Liver (tissue), 10 donors: ENCODE measurements at places on chromosomes 5 and 9. TPM values are rescaled to one million over a fixed set of nuclear protein-coding genes. Genes with fewer than 3 reads are reported as not detected.
A peak's percentile ranks its signal among the peaks of the same experiment; 100 is the strongest.

NR4A3 gene
- 0.09 TPM for total RNA-seq

BHMT gene
- 27.7 TPM for total RNA-seq

RANBP3L gene
- total RNA-seq: 9.2 TPM

FBN2 gene
- 4.1 TPM for total RNA-seq

SEMA4D gene
- 6.5 TPM for total RNA-seq

ESM1 gene
- 0.28 TPM for total RNA-seq

ZDHHC11 gene
- total RNA-seq: 3.2 TPM

PKD2L2 gene
- not detected for total RNA-seq

CTXN3 gene
- total RNA-seq: not detected

- no peak overlapping the region for H3K27ac ChIP-seq
- H3K36me3 ChIP-seq: no peaks in the 10 kb centered on the region
- H3K27me3 ChIP-seq: no peaks in the 10 kb centered on the region
- no peaks in the 10 kb centered on the region for H3K4me1 ChIP-seq
These were observed 102.0 kb upstream of the RAPGEF1 start for GRCh38 chr9:131841765-131842318.

- H3K27me3 ChIP-seq: no peaks in the 10 kb centered on the region
- H3K36me3 ChIP-seq: no peaks in the 10 kb centered on the region
- no peak for DNase-seq
These were observed 4.4 kb upstream of the TMEM268 start for GRCh38 chr9:114606597-114607207.

DNA sequence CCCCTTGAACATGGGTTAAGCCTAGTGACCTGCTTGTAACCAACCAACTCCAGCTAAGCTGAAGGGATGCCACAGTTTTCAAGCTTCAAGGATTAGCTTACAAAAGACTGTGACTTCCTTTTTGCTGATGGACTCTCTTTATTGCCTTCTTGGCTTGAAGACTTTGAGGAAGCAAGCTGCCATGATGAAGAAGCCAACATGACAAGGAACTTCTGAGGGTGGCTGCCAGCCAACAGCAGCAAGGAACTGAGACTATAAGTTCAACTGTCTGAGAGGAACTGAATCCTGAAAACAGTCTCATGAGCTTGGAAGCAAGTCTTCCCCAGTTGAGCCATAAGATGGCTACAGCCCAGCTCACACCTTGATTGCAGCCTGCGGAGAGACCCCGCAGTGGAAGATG is 116.1 kb upstream of the TAF11L2 start:
- no peak for DNase-seq
- no peaks in the 10 kb centered on the region for H3K36me3 ChIP-seq
- H3K27me3 ChIP-seq: no peaks in the 10 kb centered on the region
- H3K4me3 ChIP-seq: no peak overlapping the region
- no peak overlapping the region for H3K27ac ChIP-seq
- no peaks in the 10 kb centered on the region for H3K4me1 ChIP-seq

- no peaks in the 10 kb centered on the region for H3K36me3 ChIP-seq
- no peak overlapping the region for H3K4me3 ChIP-seq
- no peak overlapping the region for H3K27ac ChIP-seq
- peaks cover 3% of the 10 kb centered on the region for H3K27me3 ChIP-seq
- DNase-seq: no peak
- H3K4me1 ChIP-seq: no peaks in the 10 kb centered on the region
These were observed 1227.2 kb upstream of the WWC1 start for GRCh38 chr5:167064198-167064776.

- DNase-seq: no peak
- no peak overlapping the region for H3K4me3 ChIP-seq
- H3K4me1 ChIP-seq: no peaks in the 10 kb centered on the region
- H3K27me3 ChIP-seq: no peaks in the 10 kb centered on the region
- H3K36me3 ChIP-seq: peaks cover 9% of the 10 kb centered on the region
These were observed 23.1 kb downstream of the ANP32B start for GRCh38 chr9:98006127-98006796.

DNA sequence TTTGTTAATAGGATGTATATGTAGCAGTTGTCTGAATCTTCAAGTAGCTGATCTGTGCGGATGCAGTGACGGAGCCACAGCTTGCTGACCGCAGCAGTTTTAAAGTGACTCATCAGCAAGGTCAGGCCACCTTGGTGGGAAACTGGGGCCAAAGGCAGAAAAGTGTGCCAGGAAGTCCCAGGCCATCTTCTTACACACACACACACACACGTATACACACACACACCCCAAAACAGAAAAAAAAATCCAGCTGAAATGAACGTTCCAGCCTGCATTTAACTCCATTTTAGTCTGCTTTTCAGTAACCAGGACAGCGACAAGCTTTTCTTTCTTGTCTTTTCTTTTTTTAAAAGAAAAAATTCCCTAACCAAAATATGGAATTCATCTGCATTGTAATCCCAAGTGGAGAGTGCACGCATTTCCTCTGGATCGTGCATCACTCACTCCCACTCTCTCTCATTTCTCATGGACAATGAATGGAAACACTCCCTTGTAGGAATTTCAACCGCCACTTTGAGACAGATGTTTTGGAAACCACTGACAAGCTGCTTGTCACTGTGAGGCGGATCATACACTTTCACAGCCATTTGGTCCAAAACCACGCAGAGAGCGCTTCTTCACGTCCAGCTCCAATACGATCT is 103.9 kb downstream of the LHFPL2 start:
- no peak overlapping the region for H3K27ac ChIP-seq
- peaks cover 9% of the 10 kb centered on the region for H3K27me3 ChIP-seq
- DNase-seq: peak; percentile 30
- H3K36me3 ChIP-seq: no peaks in the 10 kb centered on the region

DNA sequence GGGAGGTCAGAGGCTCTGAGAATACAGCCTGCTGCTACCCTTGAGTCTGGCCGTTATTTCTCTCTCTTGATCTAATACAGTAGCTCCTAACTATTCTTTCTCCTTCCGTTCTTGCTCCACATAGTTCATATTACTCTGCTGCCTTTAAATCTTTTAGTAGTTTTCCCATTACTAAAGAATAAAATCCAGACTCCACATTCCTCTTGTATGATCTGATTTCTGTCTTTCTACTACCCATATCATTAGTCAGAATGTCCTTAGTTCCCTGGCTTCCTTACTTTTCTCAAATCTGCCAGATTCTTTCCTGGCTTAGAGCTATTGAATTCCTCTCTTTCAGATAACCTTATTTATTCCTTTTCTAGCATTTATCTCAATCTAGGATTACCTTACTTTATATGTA is 40.0 kb downstream of the MARCHF6 start:
- peaks cover 49% of the 10 kb centered on the region for H3K36me3 ChIP-seq
- H3K4me3 ChIP-seq: no peak overlapping the region
- no peaks in the 10 kb centered on the region for H3K4me1 ChIP-seq
- no peak for DNase-seq
- no peak overlapping the region for H3K27ac ChIP-seq

- H3K4me3 ChIP-seq: no peak overlapping the region
- H3K4me1 ChIP-seq: peaks cover 3% of the 10 kb centered on the region
- H3K27ac ChIP-seq: no peak overlapping the region
- no peak for DNase-seq
- no peaks in the 10 kb centered on the region for H3K36me3 ChIP-seq
These were observed 483.6 kb downstream of the GADD45G start for GRCh38 chr9:90088434-90088833.

- H3K4me3 ChIP-seq: no peak overlapping the region
- no peaks in the 10 kb centered on the region for H3K36me3 ChIP-seq
- H3K27ac ChIP-seq: no peak overlapping the region
- H3K27me3 ChIP-seq: no peaks in the 10 kb centered on the region
- DNase-seq: no peak
These were observed 235.7 kb downstream of the HTR1A start for GRCh38 chr5:63726496-63726895.

- no peak overlapping the region for H3K27ac ChIP-seq
- DNase-seq: no peak
- peaks cover 23% of the 10 kb centered on the region for H3K36me3 ChIP-seq
- H3K4me3 ChIP-seq: no peak overlapping the region
These were observed 12.5 kb upstream of the ZDHHC11 start for GRCh38 chr5:863244-863805.

DNA sequence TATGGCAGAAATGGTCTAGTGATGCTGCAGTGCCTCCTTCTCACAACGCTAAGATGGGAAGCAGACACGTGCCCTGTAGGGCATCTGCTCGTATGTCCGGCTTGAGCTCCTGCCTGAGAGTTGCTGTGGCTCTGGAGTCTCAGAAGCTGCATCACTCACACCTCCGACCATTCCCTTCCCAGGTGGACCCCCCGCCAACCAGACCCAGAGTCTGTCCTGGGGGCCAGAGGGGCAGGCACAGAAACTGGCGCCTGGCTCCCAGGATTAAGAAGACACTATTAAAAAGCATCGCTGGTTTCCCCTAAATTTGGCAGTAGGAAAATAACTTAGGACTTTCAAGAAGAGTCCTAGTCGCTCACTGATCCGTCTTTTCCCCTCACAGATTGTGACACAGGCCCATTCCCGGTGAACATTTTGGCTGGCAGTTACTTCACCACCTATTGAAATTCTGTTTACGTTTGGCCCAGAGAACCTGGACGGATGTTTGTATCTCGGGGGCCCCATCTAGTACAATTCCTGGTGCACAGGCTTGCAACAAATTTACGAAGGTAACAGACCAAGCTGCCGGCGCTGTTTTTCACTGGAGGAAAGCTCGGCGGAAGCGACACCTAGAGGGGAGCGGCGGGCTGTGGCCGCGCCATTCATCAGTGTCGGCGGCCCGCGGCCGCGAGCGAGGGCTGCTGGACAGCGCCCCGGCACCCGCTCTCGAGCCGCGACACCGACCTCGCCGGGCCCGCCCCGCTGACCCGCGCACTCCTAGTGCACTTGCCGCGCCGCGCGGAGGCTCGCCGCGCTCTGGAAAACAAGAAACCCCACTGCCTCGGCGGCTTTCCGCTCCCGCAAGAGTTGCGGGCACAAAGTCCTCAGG is 1.6 kb downstream of the FSTL4 start:
- H3K4me1 ChIP-seq: peaks cover 15% of the 10 kb centered on the region
- H3K36me3 ChIP-seq: no peaks in the 10 kb centered on the region
- H3K27me3 ChIP-seq: peaks cover 13% of the 10 kb centered on the region
- H3K27ac ChIP-seq: no peak overlapping the region

GRCh38 chr5:169084775-169085174 is 216.2 kb downstream of the SLIT3 start:
- H3K27me3 ChIP-seq: no peaks in the 10 kb centered on the region
- no peak overlapping the region for H3K4me3 ChIP-seq
- H3K27ac ChIP-seq: no peak overlapping the region
- no peak for DNase-seq

DNA sequence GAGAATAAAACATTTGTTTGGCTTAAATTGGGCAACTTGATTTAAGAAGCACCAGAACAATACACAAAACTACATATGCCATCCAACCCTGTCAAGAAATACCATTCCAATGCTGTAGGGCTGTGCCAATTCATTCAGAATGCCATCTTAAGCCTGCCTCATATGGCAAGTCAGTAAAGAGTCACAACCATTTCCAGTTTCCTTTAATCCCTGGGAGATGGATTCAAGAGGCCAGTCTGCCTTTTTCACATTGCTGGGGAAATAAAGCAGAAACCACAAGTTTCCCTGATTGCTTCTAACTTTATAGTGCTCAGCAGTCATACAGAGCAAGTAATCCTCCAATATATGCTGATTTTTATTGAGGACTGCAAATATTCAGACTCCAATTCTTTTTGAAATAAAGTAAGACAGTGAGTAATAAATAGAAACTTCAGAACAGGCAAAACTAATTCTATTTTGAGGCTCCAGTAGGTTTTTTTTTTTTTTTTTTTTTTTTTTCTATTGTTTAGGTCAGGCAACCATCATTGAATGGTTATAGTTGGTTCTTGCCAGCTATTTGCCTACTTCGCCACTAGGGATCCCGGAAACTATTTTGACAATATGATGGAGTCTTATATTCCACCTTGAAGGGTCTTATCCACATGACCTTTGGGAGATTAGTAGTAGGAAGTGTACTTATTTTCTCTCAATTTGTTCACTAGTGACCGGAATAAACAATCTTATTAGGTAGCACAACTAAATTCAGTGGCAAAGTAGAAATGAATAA is 400.9 kb upstream of the MEF2C start:
- DNase-seq: no peak
- no peak overlapping the region for H3K27ac ChIP-seq
- no peak overlapping the region for H3K4me3 ChIP-seq
- H3K27me3 ChIP-seq: no peaks in the 10 kb centered on the region
- H3K36me3 ChIP-seq: no peaks in the 10 kb centered on the region

DNA sequence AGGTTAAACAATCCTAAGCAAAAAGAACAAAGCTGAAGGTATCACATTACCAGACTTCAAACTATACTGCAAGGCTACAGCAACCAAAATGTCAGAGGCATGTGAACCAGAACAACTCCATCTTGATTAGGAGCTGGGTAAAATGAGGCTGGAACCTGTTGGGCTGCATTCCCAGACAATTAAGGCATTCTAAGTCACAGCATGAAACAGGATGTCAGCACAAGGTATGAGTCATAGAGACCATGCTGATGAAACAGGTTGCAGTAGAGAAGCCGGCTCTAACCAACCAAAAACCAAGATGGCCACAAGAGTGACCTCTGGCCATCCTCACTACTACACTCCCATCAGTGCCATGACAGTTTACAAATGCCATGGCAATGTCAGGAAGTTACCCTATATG is 252.0 kb downstream of the RASEF start:
- no peaks in the 10 kb centered on the region for H3K36me3 ChIP-seq
- DNase-seq: no peak
- H3K27ac ChIP-seq: no peak overlapping the region
- no peak overlapping the region for H3K4me3 ChIP-seq

DNA sequence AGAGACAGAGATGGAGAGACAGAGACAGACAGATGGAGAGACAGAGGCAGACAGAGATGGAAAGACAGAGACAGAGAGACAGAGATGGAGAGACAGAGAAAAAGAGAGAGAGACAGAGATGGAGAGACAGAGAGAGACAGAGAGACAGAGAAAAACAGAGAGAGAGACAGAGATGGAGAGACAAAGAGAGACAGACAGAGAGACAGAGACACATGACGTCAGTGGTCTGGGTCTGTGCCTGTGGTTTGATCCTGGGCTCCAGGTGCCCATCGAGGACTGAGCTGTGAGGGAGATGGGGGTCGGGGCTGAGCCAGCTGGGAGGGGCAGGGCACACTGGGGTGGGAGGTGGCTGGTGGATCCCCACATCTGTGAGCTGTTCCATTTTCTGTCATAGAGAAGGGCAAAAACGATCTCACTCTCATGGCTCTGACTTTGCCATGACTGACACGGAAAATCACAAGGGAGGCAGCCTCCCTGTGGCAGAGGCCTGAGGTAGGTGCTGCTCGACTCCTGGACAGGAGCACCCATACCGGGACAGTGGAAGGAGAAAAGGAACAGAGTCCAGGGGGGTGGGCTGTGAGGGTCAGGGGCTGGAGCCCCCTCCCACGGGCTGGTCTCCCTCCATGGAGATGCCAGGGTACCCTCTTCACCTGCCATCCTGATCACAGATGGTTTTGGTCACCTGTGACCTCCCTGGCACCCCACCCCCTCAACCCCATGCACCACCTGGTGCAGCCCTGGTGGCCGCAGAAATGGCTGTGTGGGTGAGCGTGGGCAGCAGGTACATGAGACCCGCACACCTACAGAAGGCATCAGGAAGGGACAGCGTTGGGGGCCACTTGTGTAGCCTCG is 28.8 kb downstream of the GLT6D1 start:
- no peak for DNase-seq
- no peak overlapping the region for H3K27ac ChIP-seq
- no peak overlapping the region for H3K4me3 ChIP-seq
- H3K27me3 ChIP-seq: no peaks in the 10 kb centered on the region
- no peaks in the 10 kb centered on the region for H3K36me3 ChIP-seq
